Breast epithelium (tissue), 4 donors: ENCODE measurements at places on chromosomes 4 and X. TPM values are rescaled to one million over a fixed set of nuclear protein-coding genes. Genes with fewer than 3 reads are reported as not detected.

- H3K27me3 ChIP-seq: no peaks in the 10 kb centered on the region
- no peak overlapping the region for H3K27ac ChIP-seq
- H3K4me3 ChIP-seq: no peak overlapping the region
- DNase-seq: no peak
Observed at GRCh38 chr4:41569961-41570360, 32.0 kb downstream of the LIMCH1 start.

GRCh38 chrX:49977319-49978090 is 55.1 kb downstream of the CLCN5 start:
- no peaks in the 10 kb centered on the region for H3K27me3 ChIP-seq
- H3K36me3 ChIP-seq: no peaks in the 10 kb centered on the region
- H3K4me1 ChIP-seq: no peaks in the 10 kb centered on the region
- no peak for DNase-seq
- H3K27ac ChIP-seq: no peak overlapping the region
- no peak overlapping the region for H3K4me3 ChIP-seq

GRCh38 chr4:183838987-183839712 is 66.0 kb upstream of the STOX2 start:
- no peak for DNase-seq
- no peak overlapping the region for H3K4me3 ChIP-seq
- no peak overlapping the region for H3K27ac ChIP-seq
- no peaks in the 10 kb centered on the region for H3K4me1 ChIP-seq
- no peaks in the 10 kb centered on the region for H3K36me3 ChIP-seq

- no peak overlapping the region for H3K27ac ChIP-seq
- no peaks in the 10 kb centered on the region for H3K4me1 ChIP-seq
- H3K27me3 ChIP-seq: no peaks in the 10 kb centered on the region
- H3K4me3 ChIP-seq: no peak overlapping the region
- no peak for DNase-seq
- no peaks in the 10 kb centered on the region for H3K36me3 ChIP-seq
Observed at GRCh38 chr4:174697202-174697601, 131.8 kb downstream of the GLRA3 start.

- no peaks in the 10 kb centered on the region for H3K36me3 ChIP-seq
- no peaks in the 10 kb centered on the region for H3K4me1 ChIP-seq
- H3K27me3 ChIP-seq: no peaks in the 10 kb centered on the region
- DNase-seq: no peak
- H3K4me3 ChIP-seq: no peak overlapping the region
- no peak overlapping the region for H3K27ac ChIP-seq
Observed at GRCh38 chr4:11537846-11538245, 109.2 kb upstream of the HS3ST1 start.

GRCh38 chrX:1657367-1658070 is 42.7 kb downstream of the ASMT start:
- no peaks in the 10 kb centered on the region for H3K27me3 ChIP-seq
- H3K4me3 ChIP-seq: no peak overlapping the region
- H3K4me1 ChIP-seq: no peaks in the 10 kb centered on the region
- no peaks in the 10 kb centered on the region for H3K36me3 ChIP-seq
- H3K27ac ChIP-seq: no peak overlapping the region

GRCh38 chr4:79638735-79639134 is 230.7 kb upstream of the GK2 start:
- no peaks in the 10 kb centered on the region for H3K4me1 ChIP-seq
- H3K27ac ChIP-seq: no peak overlapping the region
- no peak overlapping the region for H3K4me3 ChIP-seq
- no peaks in the 10 kb centered on the region for H3K27me3 ChIP-seq
- no peaks in the 10 kb centered on the region for H3K36me3 ChIP-seq
- DNase-seq: no peak

DNA sequence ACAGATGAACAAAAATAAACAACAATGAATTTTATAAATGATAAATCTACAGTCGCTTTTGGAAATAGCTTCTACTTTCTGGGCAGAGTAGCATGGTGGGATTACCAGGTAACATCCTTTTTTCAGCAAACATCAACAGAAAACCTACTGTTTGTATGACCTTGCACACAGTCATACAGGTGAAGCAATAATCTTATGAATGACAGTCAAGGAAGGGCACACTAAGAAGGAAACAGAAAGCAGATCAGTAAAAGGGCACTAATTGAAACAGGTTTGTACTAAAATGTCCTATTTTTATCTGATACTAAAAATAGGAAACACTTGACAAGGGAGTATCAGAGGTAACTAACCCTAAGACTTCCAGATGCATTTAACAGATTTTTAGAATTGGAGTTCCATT is 108.9 kb downstream of the DLG3 start:
- no peaks in the 10 kb centered on the region for H3K4me1 ChIP-seq
- H3K36me3 ChIP-seq: no peaks in the 10 kb centered on the region
- H3K27me3 ChIP-seq: no peaks in the 10 kb centered on the region

GRCh38 chrX:20042221-20042620 is 51.4 kb upstream of the BCLAF3 start:
- peaks cover 19% of the 10 kb centered on the region for H3K27me3 ChIP-seq
- no peak for DNase-seq
- H3K36me3 ChIP-seq: no peaks in the 10 kb centered on the region

- H3K36me3 ChIP-seq: no peaks in the 10 kb centered on the region
- H3K4me1 ChIP-seq: no peaks in the 10 kb centered on the region
- H3K27ac ChIP-seq: no peak overlapping the region
- no peak overlapping the region for H3K4me3 ChIP-seq
- DNase-seq: no peak
Observed at GRCh38 chr4:176818531-176818930, 25.8 kb upstream of the VEGFC start.

DNA sequence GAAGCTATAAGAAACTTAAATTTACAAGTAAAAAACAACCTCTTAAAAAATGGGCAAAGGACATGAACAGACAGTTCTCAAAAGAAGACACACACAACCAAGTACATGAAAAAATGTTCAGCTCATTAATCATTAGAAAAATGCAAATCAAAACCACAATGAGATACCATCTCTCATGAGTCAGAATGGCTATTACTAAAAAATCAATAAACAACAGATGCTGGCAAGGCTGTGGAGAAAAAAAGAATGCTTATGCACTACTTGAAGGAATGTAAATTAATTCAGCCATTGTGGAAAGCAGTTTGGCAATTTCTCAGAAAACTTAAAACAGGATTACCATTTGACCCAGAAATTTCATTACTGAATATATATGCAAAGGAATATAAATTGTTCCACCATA is 666.3 kb upstream of the GRIA3 start:
- no peaks in the 10 kb centered on the region for H3K36me3 ChIP-seq
- H3K4me3 ChIP-seq: no peak overlapping the region

DNA sequence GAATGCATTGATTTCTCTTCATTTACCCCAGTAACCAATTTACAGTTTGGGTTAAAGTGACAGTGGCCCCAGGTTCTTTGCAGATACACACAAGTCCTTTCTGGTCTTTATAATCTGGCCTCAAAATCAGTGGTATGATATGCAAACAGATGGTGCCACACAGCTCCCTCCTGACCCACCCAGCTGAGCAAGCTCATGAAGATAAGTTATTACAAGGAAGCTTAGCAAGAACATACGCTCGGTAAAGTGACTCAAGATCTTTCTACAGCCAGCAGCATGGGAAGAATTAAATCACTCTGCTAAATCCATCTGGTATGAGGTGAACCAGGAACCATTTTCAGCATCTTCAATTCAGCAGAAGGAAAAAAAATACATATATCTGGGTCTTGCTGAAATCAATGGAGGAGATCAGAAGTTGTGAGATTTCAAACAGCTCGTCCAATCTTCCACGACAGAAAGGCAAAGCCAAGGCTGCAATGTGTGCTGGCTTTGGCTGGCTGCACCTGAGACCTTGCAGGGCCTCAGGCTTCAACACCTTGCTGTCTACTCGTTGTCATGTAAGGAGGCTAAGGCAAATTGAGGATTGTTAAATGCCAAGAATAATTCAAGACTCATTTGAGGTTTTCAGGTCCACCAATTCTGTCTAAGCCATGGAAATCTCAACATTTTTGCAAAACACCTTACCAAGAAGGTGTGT is 28.2 kb downstream of the SEL1L3 start:
- no peaks in the 10 kb centered on the region for H3K27me3 ChIP-seq
- H3K4me3 ChIP-seq: no peak overlapping the region
- DNase-seq: no peak
- no peaks in the 10 kb centered on the region for H3K4me1 ChIP-seq
- no peaks in the 10 kb centered on the region for H3K36me3 ChIP-seq

DNA sequence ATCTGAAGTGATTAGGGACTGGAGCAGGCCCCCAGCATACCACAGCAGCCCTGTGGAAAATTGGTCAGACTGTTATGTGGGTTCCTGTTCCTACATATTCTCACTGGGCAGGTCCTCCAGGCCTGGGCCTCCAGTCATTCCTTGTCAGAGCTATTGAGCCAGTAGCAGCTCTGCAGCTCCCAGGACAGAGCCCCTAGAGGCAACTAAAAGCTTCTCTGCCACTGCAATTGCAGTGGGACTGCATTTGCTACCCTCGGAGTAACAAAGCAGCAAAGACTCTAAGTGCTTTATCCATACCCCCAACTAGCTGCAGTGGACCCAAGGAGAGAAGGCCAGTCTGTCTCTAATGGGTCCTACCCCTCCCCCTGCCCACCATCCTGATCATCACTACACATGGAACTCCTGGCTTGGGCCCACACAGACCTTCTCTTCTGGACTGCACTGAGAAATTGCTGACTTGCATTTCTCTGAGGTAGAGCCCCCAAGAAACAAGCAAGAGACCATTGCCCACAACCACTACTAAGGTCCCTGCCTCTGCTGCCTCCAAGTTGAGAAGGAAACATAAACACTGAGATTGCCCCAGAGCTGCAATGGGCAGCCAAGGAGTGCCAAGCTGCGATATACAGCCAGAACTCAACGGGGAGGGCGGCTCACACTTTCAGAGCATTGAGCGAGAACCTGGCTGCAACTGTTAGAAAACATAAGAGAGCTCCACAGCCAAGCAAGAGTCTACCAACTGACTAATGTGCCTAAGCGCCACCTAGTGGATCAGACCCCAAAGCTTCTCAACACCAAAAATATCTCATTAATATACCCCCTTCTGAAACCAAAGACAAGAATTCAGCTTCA is 738.7 kb upstream of the NDST4 start:
- H3K4me3 ChIP-seq: no peak overlapping the region
- no peak overlapping the region for H3K27ac ChIP-seq
- H3K4me1 ChIP-seq: no peaks in the 10 kb centered on the region
- DNase-seq: no peak
- no peaks in the 10 kb centered on the region for H3K36me3 ChIP-seq
- H3K27me3 ChIP-seq: no peaks in the 10 kb centered on the region

DNA sequence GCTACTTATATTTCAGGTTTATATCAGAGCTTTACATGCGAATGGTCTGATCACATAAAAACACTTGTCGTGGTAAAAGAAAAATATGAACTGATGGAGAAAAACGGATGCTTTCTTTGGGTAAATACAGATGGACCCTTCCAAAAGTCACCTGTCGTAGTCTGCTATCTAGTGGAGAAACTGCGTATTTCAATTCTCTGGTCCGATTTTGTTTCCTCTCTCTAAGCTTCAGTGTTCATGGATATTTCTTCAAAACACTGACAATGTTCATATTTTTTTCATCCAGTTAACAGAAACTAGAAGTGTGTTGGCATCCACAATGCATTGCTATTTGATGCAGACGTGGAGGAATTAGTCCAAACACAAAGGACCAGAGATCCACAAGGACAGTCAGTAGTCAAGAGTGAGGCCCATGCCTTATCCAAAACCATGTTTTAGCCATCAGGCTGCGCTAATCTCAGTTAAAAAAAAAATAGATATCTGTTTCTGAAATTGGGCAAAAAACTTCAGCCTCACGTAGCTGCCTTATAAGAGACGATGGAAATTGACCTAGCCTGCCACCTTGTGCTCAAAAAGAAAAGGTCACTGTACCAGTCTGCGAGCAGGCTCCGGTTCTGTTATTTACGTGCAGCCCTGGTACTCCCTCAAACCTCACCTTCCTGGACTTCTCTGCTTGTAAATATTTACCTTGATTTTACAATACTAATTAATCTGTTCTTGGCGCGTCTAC is 16.0 kb downstream of the MEPE start:
- no peak overlapping the region for H3K27ac ChIP-seq
- no peaks in the 10 kb centered on the region for H3K27me3 ChIP-seq
- H3K4me3 ChIP-seq: peak overlapping the region; percentile 50
- no peaks in the 10 kb centered on the region for H3K4me1 ChIP-seq
- no peaks in the 10 kb centered on the region for H3K36me3 ChIP-seq

GRCh38 chrX:68646421-68646820 is 1.0 kb upstream of the STARD8 start:
- no peaks in the 10 kb centered on the region for H3K36me3 ChIP-seq
- no peak for DNase-seq
- no peaks in the 10 kb centered on the region for H3K27me3 ChIP-seq
- no peaks in the 10 kb centered on the region for H3K4me1 ChIP-seq
- H3K4me3 ChIP-seq: no peak overlapping the region

DNA sequence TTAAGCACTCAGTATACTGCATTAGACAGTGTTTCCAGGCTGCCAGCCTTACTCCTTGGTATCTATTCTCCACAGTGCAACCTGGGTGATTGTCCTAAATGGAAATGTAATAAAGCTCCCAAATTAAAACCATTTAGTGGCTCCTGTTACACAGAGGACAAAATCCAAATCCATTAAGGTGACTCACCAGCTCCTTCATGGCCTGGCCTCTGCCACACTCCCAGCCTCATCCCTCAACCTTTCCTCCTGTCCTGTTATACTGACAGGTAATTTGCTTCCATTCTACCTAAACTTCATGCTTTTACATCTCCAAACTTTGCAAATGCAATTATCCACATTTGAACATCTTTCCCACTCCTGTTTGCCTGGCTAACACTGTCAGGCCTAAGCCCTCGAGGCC is 140.3 kb downstream of the INPP4B start:
- no peaks in the 10 kb centered on the region for H3K4me1 ChIP-seq
- H3K27ac ChIP-seq: no peak overlapping the region
- H3K27me3 ChIP-seq: no peaks in the 10 kb centered on the region

GRCh38 chr4:1006856-1007255 is 4.6 kb upstream of the FGFRL1 start:
- no peak overlapping the region for H3K27ac ChIP-seq
- H3K4me3 ChIP-seq: no peak overlapping the region

DNA sequence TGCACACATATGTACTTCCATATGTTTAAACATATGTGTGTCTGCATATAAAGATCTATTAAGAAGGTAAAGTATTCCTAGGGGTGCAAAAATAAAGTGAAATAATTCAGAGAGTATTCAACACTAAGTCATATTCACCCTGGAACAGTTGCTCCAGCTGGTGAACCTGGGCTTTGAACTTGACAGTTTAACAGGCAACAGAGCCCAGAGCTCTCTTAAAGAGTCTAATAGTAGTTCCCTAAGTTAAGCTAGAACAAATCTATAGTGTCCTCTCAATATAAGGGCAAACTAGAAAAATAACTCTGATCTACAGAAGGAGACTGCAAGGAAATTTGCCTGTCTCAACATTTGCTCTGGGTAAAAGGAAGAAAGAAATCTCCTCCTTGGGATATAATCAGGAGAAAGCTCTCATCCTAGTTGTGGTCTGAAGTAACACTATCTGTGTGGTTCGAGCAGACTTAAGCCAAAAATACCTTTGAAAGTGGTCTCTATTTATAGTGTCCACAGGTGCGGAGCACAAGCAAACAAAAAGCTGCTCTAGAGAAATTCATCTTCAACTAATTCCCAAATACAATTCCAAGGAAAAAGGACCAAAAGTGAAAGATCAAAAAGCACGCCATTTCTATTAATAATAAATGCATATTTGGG is 29.9 kb downstream of the VEGFC start:
- no peak overlapping the region for H3K4me3 ChIP-seq
- no peaks in the 10 kb centered on the region for H3K27me3 ChIP-seq
- no peaks in the 10 kb centered on the region for H3K4me1 ChIP-seq
- DNase-seq: no peak
- no peak overlapping the region for H3K27ac ChIP-seq

The NDNF gene
- 2.6 TPM for total RNA-seq

The BBS7 gene
- 16.0 TPM for total RNA-seq

The UGT2A1 gene
- total RNA-seq: not detected

The MXRA5 gene
- 2.1 TPM for total RNA-seq

The RNF212 gene
- 5.1 TPM for total RNA-seq

The TMEM144 gene
- total RNA-seq: 50.1 TPM

The GSX2 gene
- not detected for total RNA-seq

The FLNA gene
- 416 TPM for total RNA-seq

The FOXR2 gene
- not detected for total RNA-seq
